ENCODE measurements at places on chromosomes 5 and 9.

- DNase-seq, result no peak
Measured at GRCh38 chr9:81022177-81022576, 667.2 kb downstream of the TLE1 start.

DNA sequence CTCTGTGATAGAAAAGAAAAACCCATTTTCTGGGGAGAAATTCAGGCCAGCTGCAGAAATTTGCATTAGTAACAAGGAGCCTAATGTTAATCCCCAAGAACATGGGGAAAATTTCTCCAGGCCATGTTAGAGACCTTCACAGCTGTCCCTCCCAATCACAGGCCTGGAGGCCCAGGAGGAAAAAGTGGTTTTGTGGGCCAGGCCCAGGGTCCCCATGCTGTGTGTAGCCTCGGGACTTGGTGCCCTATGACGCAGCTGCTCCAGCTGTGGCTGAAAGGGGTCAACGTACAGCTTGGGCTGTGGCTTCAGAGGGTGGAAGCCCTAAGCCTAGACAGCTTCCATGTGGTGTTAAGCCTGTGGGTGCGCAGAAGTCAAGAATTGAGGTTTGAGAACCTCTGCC is 27.0 kb upstream of the C7 start:
- no peak for DNase-seq

GRCh38 chr9:35518225-35518821 is 28.4 kb downstream of the RUSC2 start:
- DNase-seq, result no peak

GRCh38 chr9:90598191-90598590 is 44.4 kb downstream of the DIRAS2 start:
- DNase-seq, result no peak

DNA sequence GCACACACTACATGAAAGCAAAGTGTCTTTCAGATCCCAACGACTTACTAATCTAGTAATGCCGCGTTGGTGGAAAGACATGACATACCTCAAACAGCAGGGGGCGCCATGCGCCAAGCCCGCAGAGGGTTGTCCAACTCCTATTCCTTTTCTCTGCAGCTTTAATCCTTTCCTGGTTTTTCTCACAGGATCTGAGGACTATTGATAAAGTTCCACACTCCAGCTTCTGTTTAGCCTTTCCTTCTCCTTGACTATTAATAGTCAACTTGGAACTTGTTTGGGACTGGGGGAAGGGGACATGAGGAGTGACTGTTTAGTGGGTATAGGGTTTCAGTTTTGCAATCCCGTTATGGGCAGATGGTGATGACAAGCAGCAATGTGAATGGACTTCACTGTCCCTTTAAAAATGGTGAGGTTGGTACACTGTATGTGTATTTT is 62.9 kb downstream of the OTULIN start:
- no peak for DNase-seq

DNA sequence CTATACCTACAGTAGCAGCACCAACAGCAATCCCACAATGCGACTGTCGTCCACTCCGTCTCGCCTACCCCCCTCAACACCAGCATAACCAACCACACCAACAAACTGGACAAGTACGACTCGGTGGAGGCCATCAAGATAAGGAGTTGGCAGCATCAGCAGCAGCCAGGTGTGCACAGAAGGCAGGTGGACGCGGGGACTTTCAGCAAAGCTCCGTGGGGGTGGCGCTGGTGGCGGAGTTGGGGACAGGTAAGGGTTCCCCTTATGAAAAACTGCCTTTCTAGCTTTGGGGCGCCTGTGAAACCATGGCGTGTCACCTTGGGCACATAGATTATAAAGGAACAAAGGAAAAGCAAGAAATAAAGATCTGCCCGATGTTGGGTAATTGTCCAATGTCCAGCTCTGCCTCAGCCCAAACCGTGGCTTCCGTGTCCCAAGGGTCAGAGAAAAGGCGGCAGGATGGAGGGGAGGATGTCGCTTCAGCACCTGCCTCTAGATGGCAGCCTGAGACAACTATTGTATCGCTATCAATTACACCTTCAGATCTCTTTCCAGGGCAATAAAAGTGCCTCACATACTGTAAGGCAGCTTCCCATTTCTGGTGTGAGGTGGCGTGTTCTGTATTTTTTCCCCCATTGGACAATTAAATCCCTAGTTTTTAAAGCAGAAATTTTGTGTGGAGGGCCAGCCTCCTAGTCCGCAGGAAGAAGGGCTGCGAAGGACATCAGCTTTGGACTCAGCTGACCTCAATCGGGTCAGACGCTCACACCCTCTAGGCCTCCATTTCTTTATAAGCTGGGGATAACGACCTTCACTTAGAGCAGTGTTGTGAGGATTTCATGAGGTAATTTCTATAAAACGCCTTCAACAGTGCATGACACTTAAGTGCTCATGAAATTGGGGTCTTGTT is 58.8 kb downstream of the MTRR start:
- no peak for DNase-seq

GRCh38 chr9:19660019-19660418 is 128.8 kb downstream of the SLC24A2 start:
- no peak for DNase-seq

DNA sequence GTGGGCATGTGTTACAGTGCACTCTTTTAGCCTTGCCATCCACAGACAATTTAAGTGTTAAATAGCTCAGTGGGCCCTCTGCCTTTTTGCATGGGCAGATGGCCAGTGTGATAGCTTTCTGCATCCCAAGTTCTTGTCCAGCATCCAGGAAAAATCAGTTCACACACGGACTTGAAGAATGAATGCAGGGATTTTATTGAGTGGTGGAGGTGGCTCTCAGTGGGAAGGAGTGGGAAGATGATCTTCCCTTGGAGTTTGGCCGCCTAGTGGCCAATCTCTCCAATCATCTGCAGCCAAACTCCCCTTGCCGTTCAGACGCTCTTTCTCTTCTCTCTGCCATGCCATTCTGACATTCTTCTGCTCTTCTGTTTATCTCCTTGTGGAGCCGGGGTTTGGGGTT is 322.4 kb upstream of the GRAMD2B start:
- DNase-seq, result no peak

GRCh38 chr9:5514617-5515260 is 4.4 kb downstream of the PDCD1LG2 start:
- DNase-seq, result no peak

DNA sequence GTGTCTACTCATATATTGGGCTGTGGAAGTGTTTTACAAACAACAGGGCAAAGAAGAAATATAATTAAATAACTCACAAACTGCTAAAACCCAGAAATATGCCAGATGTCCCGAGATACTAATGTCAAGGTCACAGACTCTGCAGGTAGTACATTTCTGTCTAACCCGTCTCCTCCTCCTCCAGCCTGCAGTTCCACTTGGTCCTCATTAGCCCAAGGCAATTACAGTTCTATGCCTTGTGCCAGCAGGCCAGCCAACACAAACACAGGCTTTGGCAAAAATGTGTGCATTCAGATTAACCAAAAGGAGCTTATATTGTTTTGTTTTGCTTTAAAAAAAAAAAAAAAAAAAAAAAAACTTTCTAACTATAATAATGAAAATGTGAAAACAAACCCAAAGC is 148.8 kb downstream of the MYO10 start:
- DNase-seq, result no peak

DNA sequence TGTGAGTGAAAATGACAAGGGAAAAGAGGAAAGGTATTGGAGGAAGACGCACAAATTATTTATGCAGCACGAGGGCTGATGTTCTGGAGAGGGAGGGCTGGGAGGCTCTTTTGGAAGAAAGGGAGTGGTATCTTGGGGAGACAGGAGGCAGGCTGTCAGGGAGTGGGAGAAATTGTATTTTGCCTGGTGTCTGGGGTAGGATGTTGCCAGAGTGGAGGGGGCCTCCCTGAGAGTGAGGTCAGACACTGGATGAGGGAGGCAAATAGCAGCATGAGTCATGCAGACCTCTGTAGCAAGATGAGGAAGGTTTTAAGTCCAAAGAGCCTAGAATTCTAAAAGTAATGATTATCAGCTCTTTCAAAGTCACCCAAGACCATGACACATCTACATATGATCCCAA is 158.0 kb downstream of the DMRT2 start:
- DNase-seq, result no peak

- no peak for DNase-seq
Measured at GRCh38 chr9:73129941-73130685, 21.6 kb upstream of the ANXA1 start.

- no peak for DNase-seq
Measured at GRCh38 chr5:142013734-142014521, 1.1 kb upstream of the GNPDA1 start.

GRCh38 chr9:90702441-90702955 is 59.9 kb upstream of the DIRAS2 start:
- DNase-seq, result no peak

- no peak for DNase-seq
Measured at GRCh38 chr9:130688072-130688471, 5.5 kb upstream of the EXOSC2 start.
